ENCODE measurements at places on chromosomes 1 and 21. TPM values are rescaled to one million over a fixed set of nuclear protein-coding genes. Genes with fewer than 3 reads are reported as not detected.

GRCh38 chr1:172653015-172653709 is 5.7 kb upstream of the FASLG start:
- peak; percentile 35 for DNase-seq

DNA sequence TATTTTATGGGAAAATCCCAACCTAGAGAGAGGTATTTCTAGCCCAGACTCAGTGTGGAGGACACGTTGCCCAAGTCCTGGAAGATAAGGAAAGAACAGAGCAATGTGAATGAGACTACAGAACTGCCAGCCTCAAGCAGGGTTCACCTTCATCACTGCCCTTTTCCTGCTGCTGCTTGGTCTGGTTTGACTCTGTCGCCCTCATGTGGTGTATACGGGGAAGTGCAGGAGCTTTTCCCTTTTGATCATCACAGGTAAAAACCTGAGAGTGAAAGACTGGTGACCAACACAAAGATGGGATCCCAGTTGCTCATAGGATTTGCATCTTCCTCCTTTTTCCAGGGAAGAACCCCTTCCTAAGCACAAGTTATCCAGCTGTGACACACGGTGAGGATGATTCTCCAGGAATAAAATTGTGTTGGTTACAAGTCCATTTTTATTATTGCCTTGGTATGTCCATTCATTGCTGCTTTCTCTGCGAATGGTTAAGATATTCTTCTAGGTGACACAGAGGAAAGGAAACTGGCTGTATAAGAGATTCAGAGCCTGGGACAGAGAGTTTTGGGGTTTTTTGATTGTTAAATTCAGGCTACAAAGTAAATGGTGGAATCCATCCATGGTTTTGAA is 89.5 kb upstream of the CD53 start:
- peak; percentile 71 for DNase-seq

The CACNA1E gene
- total RNA-seq: not detected

GRCh38 chr21:40792691-40793456 is 54.1 kb downstream of the DSCAM start:
- no peak for DNase-seq

GRCh38 chr1:107532318-107532717 is 391.5 kb downstream of the NTNG1 start:
- no peak for DNase-seq

DNA sequence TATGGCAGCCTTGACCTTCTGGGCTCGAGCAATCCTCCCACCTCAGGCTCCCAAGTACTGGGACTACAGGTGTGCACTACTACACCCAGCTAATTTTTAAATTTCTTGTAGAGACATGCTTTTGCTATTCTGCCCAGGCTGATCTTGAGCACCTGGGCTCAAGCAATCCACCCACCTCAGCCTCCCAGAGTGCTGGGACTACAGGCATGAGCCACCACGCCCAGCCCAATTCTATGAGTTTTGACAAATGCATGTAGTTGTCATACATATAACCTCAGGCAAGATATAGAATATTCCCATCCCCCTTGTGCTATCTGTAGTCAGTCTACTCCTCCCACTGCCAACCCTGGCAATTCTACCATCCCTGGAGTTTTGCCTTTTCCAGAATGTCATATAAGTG is 38.7 kb upstream of the TTC22 start:
- DNase-seq: no peak

DNA sequence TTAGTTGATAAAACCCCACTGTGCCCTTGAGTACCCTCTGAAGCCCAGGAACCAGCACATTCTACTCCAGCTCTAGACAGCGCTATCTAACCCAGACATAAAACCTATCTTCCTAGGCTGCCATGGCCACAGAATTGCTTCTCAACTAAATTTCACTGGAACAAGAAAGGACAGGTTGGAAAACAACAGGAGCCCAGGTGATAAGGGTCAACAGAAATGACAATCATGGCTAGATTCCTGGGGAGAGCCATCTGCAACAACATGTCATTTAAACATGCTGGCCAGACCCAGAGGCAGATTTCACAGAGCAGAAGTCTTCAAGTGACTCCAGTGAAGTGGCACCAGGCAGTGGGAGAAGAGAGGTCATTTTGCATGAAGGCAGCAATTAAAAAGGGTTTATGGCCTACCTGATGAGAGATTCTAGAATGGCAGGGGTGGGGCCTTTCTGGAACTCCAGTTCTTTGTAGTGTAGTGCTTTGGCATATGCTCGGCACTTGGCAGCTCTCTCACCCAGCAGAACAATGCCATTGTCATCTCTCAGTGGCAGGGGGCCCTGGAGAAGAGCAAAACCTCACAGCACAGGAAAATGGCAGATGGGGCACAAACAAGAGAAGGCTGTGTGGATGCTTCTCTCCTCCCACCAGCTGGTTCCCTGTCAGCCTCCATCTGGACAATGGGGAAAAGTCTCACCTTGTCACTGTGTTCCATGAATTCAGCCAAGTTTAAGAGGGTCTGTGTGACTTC is 9.9 kb downstream of the ANGPTL7 start:
- DNase-seq: no peak

GRCh38 chr1:160748181-160748877 is 9.3 kb downstream of the SLAMF7 start:
- DNase-seq: peak; percentile 29

DNA sequence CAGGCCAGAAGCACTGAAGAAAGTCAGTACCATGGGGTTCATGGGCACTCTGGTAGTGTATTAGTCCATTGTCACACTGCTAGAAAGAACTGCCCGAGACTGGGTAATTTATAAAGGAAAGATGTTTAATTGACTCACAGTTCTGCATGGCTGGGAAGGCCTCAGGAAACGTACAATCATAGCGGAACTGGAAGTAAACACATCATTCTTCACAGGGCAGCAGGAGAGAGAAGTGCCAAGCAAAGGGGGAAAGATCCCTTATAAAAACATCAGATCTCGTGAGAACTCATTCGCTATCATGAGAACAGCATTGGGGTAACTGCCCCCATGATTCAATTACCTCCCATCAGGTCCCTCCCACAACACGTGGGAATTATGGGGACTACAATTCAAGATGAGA is 20.2 kb upstream of the ROR1 start:
- DNase-seq: no peak

DNA sequence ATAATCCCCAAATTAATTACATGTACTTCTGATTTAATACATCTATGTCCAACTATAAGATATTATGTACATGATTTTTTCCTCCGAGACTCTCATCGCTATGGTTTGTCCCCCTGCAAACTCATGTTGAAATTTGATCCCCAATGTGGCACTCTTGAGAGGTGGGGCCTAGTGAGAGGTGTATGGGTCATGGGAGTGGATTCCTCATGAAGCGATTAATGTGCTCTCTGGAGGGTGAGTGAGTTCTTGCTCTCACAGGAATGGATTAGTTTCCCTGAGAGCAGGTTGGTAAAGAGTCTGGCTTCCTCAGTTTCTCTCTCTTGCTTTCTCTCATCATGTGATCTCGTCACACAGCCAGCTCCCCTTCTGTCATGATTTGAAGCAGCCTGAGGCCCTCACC is 16.1 kb downstream of the HSF2BP start:
- no peak for DNase-seq

DNA sequence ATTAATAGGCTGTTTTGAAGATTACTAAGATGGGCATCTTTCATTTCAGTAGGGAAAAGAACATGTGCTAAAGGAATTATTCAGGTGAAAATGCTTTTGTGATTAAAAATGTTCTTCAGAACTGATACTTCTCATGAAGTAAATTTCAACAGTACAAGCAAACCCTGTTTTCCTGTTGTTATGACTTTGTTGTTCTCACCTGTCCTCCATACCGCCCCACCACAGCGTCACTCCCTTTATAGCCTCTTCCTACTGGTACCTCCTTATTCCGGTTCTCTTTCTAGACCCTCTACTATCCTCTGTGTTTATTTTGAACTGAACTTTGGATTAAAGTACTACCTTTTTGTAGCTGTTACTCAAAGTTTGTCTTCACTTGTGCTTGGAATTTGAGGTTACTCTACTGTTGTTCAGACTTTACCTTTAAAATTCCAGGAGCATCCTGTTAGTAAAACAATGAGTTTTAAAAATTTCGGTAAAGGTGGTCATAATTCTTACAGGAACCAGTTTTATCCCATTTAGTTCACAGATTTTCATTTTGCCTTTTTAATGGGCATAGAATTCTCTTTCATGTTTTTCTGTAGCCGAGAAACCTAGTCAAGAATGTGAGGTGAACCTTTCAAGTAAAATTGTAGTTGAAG is 10.9 kb downstream of the CNST start:
- DNase-seq: no peak

- no peak for DNase-seq
Observed at GRCh38 chr1:93829061-93829460, 49.9 kb downstream of the DNTTIP2 start.

- no peak for DNase-seq
Observed at GRCh38 chr1:109668123-109668775, 392 bp downstream of the GSTM2 start.

- DNase-seq: no peak
Observed at GRCh38 chr1:24900486-24900849, 29.6 kb downstream of the RUNX3 start.

The SPOCD1 gene
- total RNA-seq: 0.10 TPM

GRCh38 chr21:18518054-18518481 is 114.5 kb upstream of the TMPRSS15 start:
- no peak for DNase-seq

DNA sequence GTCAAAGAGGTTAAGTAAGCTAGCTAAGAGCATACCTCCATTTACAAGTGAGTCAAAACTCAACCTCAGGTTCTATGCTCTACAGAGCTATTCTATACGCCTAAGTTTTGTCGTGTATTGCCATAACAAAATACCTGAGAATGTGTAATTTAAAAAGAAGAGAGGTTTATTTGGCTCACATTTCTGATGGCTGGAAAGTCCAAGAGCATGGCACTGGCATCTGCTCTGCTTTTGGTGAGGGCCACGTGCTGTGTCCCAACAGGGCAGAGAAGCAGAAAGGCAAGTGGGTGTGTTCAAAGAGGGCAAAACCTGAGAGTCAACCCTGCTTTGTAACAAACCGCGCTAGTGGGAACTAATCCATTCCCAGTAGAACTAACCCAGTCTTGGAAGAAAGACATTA is 60.9 kb upstream of the POU2F1 start:
- no peak for DNase-seq

GRCh38 chr1:37174341-37174740 is 140.0 kb upstream of the GRIK3 start:
- DNase-seq: no peak

DNA sequence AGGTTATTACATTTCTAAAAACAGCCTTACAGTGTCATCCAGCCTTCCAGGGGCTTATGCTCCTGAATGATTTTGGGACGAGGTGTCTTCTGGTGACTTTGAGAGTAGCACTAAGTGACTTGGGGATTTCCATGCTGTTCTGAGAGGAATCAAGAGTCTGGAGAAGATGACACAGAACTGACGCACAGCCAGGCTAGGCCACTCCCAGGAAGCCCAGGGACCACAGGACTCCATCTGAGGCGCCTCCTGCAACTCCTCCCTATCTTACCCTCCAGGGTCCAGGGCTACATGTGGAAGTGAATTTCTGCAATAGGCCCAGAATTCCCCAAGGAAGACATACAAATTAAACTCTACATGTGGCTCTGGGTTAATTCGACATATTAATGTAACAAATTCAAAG is 92.5 kb downstream of the SLC25A24 start:
- no peak for DNase-seq

The HPCAL4 gene
- total RNA-seq: not detected

- DNase-seq: no peak
Observed at GRCh38 chr1:52439976-52440375, 35.6 kb downstream of the PRPF38A start.

GRCh38 chr1:68230901-68231626 is 1.3 kb downstream of the WLS start:
- peak; percentile 30 for DNase-seq

DNA sequence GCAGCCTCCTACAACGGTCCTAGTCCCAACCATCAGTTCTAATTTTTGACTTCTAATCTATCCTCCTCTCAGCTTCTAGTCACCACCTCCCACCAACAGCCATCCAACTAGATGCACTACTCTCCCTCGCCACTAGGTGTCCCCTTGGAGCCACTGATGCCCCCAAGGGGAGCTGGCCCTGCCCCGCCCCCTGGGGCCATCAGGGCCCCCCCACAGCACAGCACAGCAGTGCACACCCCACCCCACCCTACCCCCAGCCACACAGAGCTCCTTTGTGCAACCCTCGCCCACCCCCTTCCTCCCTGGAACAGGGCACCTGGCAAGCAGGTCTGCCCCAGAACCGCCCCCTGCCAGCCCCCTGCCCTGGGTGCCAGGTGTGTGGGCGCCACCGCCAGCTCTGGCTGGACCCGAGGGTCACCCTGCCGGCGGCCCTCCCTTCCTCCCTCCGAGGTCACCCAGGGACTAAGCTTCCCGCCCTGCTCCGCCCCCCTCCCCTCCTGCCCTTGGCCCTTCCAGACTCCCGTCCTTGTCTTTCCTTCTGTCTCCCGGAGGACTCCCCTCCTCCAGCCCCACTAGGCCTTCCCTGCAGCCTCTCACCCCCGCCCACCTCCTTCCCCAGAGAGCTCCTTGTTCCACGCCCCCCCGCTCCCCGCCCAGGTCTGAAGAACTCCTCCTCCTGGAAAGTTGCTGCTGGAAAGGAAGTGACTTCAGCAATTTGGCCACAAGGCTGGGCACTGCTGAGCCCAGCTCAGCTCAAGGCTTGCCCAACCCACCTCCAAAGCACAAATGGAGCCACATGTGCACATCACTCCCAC is 47.0 kb downstream of the AHDC1 start:
- peak; percentile 94 for DNase-seq

DNA sequence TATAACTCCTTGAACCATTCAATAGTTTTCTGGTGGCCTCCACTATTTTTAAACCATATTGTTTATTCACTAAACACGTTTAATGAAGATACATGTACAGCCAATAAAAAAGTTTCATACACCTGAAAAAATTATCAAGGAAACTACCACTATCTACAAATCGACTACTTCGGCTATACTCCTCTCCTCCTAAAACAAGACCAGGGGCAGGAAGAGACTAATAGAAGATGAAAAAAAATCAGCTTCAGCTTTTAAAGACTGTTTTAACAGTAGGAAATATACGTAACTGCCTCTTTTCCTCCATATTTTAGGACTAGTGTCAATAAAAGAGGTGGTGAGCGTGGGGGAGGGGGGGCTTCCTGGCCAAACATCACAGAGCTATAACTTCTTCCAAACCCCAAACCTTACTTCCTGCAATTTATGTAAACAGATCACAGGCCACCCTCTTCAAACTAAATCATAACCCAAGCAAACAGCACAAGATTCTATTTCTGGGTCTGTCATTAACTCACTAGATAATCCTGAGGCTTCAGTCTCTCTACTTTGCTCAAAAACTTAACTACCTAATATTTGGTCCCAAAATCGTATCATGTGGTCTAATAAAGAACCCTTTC is 15.1 kb downstream of the FOXJ3 start:
- DNase-seq: no peak

All from HT-29 (cell line).